ENCODE measurements at places on chromosomes 3 and 15.

DNA sequence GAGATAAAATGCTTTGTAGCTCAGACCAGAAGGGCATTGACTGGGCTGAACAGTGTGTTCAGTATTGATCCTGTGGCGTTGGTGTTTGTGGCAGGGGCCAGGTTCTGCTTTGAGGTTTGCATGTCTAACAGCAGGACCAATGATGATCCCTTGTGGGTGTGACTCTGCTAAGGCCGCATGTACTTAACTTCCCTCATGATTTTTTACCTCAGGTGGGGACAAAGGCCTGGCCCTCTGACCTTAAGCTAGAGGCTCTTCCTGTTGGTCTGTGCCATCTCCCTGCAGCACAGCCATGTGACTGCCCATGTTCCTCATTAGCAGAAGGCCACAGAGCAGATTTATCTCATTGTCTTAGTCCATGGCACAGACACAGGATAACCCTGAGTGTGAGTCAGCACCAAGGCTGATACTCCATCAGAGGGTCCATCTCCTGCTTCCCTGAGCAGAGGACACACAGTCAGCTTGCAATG, 34.3 kb upstream of the BSN start:
- no peak for DNase-seq

- no peak for DNase-seq
These were observed 38.6 kb downstream of the HACD2 start for GRCh38 chr3:123546133-123546755.

DNA sequence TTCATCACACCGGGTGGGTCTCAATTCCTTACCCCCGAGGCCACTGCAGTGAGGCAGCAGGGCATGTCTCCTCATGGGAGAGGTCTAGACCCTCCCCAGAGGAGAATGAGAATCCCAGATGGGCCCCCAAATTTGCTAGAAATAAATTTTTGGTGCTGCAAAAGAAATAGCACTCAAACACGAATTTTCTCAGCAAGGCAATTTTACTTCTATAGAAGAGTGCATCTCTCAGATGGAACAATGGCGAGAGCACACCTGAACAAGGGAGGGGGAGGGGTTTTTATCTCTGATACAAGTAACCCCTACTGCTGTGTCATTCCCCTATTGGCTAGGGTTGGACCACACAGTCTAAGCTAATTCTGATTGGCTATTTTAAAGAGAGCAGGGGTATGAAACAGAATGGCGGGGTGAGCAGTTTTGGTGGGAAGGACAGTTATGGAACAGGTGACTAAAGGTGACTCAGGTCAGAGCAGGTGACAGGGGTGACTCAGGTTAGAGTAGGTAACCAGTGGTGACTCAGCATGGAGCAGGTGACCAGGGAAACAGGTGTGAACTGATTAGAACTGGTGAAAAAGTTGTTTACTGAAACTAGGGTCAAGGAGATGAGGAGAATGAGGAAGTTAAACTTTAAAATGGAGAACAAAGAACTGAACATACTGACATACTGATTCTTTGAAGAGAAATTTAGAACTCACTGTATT, 93.0 kb upstream of the WNT7A start:
- no peak for DNase-seq

- DNase-seq, result no peak
These were observed 50.4 kb downstream of the FLNB start for GRCh38 chr3:58058361-58059263.

DNA sequence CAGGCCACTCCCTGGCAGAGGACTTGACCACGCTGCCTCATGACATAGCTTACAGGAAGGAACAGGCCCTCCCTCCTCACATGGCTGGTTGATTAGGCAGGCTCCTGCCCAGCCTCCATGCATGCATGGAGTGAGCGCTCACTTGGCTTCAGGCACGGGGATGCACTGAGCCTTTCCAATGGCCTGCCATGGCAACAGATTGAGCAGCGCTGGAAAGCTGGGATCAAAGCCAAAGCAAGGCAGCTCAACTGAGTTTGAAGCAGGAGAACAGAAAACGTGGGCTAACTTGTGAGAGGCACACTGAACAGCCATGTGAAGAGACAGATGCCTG, 5.9 kb upstream of the GRAMD2A start:
- DNase-seq, result no peak

DNA sequence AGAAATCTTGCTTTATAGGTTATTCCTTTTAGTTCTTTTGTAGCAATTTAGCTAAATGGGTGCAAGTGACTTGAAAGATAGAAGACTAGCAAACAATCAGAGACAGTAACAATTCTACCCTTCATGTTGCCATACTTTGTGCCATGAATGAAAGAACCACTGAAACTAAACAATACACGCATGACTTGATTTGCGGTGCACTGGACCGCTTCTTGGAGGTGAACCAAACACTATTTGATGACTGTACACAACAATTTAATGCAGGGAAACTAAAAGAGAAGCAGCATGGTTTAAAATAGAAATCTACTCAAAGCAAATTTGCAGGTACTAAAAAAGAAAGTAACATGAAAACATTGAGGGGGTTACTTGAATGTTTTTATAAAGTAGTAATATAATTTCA, 331.0 kb upstream of the RARB start:
- no peak for DNase-seq

DNA sequence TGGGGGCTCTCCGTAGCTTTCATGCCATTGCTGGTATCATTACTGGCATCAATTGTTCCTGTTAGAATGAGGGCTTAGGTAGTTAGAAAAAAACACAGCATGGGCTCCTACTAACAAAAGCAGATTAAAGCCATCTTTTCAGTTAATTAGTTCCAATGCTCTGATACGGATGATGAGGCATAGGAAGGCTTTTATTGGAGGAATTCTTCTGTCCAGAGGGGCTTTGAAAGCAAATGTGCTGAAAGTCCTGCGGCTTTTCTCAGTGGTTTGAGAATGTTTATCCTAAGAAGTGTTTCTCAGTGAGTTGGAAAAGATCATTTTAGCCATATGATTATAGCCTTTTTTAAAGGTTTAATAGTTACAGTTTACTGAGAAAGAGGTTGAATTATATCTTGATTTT, 198.5 kb downstream of the THSD4 start:
- no peak for DNase-seq

- no peak for DNase-seq
These were observed 93.8 kb upstream of the ICE2 start for GRCh38 chr15:60572541-60573421.

- DNase-seq, result no peak
These were observed 104.4 kb downstream of the MYLK start for GRCh38 chr3:123779655-123780231.

- no peak for DNase-seq
These were observed 65.1 kb upstream of the THBS1 start for GRCh38 chr15:39515765-39516164.

- DNase-seq, result no peak
These were observed 32.2 kb upstream of the ACP3 start for GRCh38 chr3:132284781-132285619.

DNA sequence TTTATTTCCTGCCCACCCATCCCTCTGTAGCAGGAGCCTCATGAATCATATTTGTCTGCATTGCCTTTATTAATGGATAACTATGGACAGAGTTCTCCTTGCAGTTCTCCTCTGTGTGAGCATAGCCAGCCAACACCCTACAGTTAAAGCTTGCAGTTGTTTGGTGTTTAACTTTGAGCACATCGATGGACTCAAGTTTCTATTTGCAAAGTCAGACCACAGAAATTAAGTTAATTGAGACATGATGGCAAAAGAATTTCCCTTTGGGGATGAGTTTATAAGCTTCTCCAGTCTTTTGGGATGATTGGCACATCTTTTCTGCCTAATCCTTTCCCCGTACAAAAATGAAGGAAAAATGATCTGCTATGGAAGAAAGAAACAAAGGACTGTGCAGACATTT, 398.9 kb upstream of the THBS1 start:
- no peak for DNase-seq
